ENCODE measurements at places on chromosomes 7 and 10.

GRCh38 chr7:140526214-140526613 lies 46.9 kb upstream of the MKRN1 start:
- DNase-seq: no peak

DNA sequence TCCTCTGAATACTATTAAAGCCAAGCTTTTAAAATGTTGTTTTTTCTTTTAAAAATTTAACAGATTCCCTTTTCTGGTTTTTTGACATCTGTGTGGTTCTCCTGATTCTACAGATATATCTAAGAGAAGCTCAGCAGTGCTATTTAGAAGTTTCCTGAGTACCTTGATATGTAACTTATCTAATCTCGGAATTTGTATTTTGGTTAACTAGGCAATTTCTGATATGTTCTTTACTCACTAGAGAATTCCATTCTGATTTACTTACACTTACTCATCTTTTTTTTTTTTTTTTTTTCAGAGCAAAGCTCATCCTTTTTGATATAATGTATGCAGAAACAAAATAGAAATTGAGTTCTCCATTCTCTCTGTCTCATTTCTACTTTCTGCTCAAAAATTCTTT lies 63.8 kb downstream of the PALS2 start:
- no peak for DNase-seq

- DNase-seq: no peak
Measured at GRCh38 chr10:121392657-121393056, 205.6 kb downstream of the FGFR2 start.

DNA sequence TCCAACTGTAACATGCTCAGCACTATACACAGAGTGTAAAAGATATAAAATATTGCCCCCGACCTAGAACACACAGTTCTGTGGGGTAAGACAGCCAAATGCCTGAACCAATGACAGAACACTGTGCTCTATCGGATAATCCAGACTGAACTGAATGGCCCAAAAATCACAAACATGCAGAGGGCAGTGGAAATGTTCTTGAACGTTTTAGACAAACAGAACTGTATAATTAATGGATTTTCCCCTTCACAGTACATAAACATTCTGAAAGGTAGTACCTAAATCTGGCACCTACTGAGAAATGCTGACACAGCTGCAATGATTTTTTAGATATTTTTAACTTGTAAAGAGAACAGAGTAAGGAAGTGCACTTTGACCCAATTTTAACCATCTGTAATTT lies 33.4 kb downstream of the PARD3 start:
- DNase-seq: no peak

Measured in activated T-cell treated with anti-CD3 and anti-CD28 coated beads for 48 hours (primary cell).